Stimulated activated CD8-positive, alpha-beta memory T cell treated with anti-CD3 and anti-CD28 coated beads, Interleukin-2, amount 100 ng/mL, for 48 hours (primary cell): ENCODE measurements at places on chromosomes 7 and 10.

DNA sequence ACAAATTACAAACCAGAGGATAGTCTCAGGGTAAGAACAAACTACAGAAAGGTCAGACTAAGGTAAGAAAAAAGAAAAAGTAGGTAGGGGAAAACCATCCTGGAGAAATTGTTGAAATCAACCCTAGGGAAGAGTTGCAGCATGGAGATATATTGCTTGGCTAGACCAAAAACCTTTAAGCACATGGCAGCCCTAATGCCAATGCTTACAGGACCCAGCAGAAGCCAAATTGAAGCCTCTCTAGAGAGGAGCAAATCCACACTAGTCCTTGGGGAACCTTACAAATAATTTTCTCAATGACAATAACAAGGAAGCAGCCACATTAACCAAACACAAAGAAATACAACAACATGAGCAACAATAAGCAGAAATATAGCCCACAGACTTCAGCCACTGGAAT is 81.9 kb downstream of the CNOT4 start:
- no peak for DNase-seq

DNA sequence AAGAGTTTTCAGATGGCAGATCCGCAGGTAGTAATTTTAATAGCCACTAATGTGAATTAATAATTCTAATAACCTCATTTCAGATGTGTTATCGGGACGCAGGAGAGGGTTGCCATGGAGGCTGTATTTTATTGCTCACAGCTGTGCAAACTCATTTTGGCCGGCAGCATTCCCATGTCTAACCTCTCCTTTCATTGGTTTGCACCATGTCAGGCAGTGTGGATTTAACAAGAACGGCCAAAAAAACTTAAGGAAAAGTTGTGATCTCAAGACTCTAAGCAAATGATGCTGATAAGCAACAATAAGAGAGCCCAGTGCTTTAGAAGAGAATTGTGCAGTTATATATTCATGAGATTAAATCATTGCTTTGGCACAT is 88.7 kb upstream of the NRP1 start:
- DNase-seq, result no peak

GRCh38 chr10:116665541-116666125 is 44.9 kb downstream of the PNLIPRP2 start:
- DNase-seq, result no peak

DNA sequence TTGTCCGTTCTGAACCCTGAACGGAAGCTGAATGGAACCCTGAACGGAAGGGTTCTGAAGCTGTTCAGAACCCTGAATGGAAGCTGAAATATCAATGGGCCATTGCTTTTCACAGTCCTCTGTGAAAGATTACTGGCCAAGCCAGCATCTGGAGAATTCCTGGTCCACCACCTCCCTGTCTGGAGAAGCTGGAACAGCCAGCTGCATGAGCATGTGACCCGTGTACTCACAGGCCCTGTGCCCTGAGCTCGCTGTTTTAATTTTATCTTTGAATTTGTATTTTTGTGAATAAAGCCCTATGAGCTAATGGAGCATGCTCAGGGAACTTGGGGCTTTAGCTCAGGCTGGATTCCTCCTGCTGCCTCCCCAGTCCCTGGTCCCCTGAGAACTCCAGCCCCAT is 37.2 kb downstream of the HTRA1 start:
- DNase-seq, result no peak

GRCh38 chr7:130254555-130254954 is 12.1 kb upstream of the CPA2 start:
- DNase-seq, result no peak

GRCh38 chr10:116163333-116164131 is 109.5 kb downstream of the GFRA1 start:
- no peak for DNase-seq

- no peak for DNase-seq
Measured at GRCh38 chr7:40986351-40986873, 716.5 kb downstream of the INHBA start.

DNA sequence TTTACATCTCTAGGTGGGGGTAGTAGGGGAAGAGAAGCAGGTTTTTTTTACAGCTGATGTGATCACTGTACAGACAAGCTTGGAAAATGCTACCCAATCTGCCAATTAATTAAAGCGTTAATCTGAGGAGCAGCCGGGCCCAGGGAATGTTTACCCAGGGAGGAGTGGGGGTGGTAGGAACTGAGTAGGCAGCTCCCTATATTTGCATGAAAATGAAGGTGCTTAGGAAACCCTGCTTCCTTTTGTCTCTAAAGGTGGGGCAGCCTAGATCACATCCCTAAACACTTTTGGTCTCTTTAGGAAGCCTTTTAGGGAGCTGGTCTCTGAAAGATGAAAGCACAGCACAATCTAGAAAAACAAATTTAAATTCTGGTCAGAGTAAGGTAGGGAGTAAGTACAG is 53.0 kb upstream of the NFKB2 start:
- no peak for DNase-seq

DNA sequence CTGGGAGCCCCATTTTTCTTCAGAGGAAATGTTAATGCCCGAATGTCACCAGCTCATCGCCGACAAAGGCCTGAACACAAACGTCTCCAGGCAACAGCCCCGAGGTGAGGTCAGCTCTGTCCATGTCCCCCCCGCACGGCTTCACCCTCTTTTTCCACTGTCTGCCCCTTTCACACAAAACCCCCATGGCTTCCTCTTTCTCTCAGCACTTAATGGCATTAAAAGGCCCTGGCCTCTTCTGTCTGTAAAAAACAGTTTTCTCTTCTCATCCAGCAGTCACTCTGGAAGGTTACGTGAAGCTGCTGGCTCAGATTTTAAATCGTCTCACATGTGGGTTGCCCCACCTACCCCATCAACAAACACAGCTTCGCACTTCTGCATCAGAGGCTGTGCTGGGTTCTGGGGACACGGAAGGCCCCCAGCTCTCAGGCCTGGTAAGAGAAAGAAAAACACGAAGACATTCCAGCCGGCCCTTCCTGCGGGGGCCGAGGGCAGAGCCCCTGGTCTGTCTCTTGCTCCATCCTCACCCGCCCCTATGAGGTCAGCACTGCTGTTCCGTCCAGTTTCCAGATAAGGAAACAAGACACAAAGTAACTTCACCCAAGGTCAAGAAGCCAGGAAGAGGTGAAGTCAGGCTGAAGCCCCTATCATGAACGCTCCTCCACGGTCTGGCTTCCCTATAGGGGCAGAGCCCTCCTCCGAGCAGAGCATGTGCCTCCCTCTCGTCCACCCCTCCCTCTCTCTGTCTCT is 91.1 kb upstream of the PDGFA start:
- no peak for DNase-seq

DNA sequence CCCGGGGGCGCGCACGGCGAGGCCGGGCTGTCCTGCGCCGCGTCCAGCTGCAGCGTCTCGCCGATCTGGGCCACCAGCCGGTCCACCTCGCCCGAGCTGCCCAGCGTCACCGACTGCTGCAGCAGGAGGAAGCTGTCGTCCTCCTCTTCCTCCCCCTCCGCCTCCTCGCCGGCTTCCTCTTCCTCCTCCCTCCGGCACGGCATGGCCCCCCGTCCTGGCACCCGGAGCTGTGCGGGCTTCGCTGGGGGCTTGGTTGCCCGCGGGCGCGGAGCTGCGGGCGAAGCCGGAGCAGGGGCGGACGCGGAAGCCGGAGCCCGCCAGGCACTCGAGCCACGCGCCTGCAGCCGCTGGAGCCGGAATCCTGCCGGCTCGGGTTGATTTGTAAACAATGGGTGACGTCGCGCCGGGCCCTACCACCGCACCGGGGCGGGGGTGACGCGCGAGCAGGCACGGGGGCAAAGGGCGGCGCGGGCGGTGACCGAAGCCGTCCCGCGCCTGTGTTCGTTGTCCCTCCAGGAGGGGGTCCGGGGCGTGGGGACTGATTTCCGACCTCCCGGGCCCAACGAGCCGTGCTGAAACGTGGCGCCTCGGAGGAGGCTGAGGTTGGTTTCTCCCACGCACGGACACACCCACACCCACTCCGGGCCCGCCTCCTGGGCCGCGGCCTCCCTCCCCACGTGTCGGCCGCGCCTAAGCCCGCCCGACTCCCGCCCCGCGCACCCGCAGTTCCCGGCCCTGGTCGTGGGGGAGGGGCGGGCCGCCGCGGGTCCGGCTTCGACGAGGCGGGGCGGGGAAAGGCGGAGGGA is at the start of gene FRAT2:
Gene FRAT2, minus strand, starts transcription at position 360 of the 806 bp plus-strand sequence. Its CDS starts 157 bp downstream, at position 203.
- DNase-seq, result peak; percentile 82
